Activated B cell treated with CpG ODN at 0.5 μM for 24 hours (primary cell): ENCODE measurements at places on chromosomes 7 and 10. TPM values are rescaled to one million over a fixed set of nuclear protein-coding genes. Genes with fewer than 3 reads are reported as not detected.

DNA sequence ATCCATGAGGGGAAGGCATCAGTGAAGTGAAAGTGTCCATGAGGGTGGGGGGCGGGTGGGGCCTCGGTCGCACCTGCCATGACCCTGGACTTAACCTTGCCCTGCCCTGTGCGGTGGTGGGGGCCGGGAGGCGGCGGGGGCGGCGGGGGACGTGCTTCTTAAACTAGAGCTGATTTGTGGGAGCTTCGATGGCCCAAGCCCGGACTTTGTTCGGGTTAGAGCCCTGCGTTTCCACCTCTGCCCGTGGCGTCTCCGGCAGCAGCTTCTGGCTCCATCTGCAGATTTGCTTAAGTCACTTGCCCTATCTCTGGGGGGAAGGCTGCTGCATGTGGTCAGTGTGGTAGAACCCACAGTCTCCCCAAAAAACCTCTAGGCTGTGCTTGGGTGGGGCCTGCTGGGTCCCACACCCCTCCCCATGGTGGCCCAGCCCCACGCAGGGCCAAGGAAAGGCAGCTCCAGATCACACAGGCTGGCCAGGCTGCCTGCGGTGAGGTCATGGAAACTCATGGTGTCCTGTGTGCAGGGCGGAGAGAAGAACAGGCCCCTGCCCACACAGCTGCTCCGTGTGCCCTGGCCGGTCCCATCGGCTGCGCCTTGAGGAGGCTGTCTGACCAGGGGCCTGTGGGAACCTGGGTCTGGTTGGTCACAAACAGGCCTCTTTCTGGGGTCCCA is 93.2 kb downstream of the INPP5A start:
- no peaks in the 10 kb centered on the region for H3K27me3 ChIP-seq
- H3K4me1 ChIP-seq: peaks cover 59% of the 10 kb centered on the region
- H3K4me3 ChIP-seq: no peak overlapping the region

DNA sequence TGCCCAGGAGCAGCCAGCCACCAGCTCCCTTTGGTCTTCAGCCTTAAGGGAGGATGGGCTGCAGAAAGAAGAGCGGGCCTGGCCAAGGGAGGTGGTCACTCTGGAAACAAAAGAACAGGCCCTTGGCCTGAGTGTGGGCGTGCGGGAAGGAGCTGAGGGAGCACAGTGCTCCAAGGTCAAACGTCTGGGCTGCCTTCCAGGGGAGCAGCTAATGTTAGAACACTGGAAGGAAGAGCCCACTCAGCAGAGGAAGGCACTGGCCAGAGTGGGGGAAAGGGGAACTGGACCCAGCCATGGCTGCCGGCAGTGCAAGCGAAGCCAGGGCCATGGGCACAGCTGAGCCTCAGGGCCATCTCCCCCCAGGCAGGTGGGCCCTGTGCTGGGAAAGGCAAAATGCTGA is 42.7 kb downstream of the FAM53B start:
- H3K4me3 ChIP-seq: peak overlapping the region; percentile 50
- peaks cover 66% of the 10 kb centered on the region for H3K36me3 ChIP-seq
- peak overlapping the region; percentile 96 for H3K27ac ChIP-seq
- no peaks in the 10 kb centered on the region for H3K27me3 ChIP-seq

DNA sequence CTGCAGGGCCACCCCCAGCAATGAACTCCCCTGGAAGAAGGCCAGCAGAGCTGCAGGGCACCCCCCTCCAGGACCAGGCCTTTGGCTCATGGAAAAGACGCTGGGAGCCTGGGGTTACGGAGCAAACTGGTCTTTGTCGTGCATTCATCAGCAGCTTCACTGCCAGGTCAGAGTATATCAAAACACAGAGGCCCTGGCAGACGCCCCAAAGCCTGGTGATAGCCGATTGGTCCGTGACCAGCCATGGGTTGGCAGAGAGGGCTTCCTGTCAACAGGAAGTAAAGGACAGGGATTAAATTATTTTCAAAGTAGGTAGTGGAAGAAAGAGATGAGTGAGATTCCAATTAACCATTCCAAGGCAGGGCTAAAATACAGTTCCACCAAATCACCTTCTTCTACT is 9.0 kb downstream of the PRKAG2 start:
- H3K36me3 ChIP-seq: peaks cover 4% of the 10 kb centered on the region
- DNase-seq: no peak
- no peak overlapping the region for H3K27ac ChIP-seq
- H3K27me3 ChIP-seq: no peaks in the 10 kb centered on the region

NHLRC2 gene
- 40.3 and 43.9 TPM in 2 replicates for total RNA-seq

DNA sequence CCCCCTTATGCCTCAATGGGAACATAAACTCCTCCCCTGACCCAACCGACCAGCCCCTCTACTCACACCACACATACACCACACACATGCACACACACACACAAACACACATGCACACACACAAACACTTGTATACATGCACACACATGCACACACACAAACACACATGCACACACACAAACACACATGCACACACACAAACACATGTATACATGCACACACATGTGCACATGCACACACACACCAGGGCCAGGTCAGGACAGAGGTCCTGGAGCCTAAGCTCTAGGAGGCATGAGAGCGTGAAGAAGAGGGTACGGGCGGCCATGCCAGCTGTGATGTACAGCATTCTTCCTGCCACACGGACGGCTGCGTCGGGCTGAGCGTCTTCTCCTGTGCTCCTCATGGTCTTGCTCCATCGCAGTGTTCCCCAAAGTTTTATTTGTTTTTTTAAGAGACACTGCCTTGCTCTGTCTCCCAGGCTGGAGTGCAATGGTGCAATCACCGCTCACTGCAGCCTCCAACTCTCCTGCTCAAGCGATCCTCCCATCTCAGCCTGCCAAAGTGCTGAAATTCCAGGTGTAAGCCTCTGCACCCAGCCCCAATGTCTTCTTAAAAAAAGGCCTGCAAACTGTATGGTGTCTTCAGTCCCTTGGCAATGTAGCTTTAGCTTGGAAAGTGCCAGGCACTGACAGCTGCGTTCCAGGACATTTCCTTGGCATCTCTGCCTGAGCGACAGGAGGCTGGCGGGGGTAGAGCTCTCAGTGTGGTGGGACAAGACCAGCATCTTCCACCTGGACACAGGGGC is 38.8 kb upstream of the INPP5A start:
- H3K27ac ChIP-seq: no peak overlapping the region
- no peak for DNase-seq
- no peaks in the 10 kb centered on the region for H3K4me1 ChIP-seq
- H3K27me3 ChIP-seq: peaks cover 10% of the 10 kb centered on the region
- no peaks in the 10 kb centered on the region for H3K36me3 ChIP-seq

AKR1C8 gene
- not detected in 2 replicates for total RNA-seq
